ENCODE measurements at places on chromosomes 5 and 9. TPM values are rescaled to one million over a fixed set of nuclear protein-coding genes. Genes with fewer than 3 reads are reported as not detected.

Gene IRX4
- total RNA-seq: not detected

GRCh38 chr5:169302491-169303118 lies 1.7 kb upstream of the SLIT3 start:
- H3K27ac ChIP-seq: no peak overlapping the region
- no peaks in the 10 kb centered on the region for H3K36me3 ChIP-seq
- H3K4me3 ChIP-seq: no peak overlapping the region
- peak; percentile 87 for DNase-seq
- no peaks in the 10 kb centered on the region for H3K4me1 ChIP-seq

Gene SEMA6A
- 0.24 TPM for total RNA-seq

Gene ASB6
- total RNA-seq: 22.7 TPM

Gene BARHL1
- total RNA-seq: not detected

Gene GFI1B
- total RNA-seq: not detected

Gene IFNA21
- not detected for total RNA-seq

- no peak overlapping the region for H3K27ac ChIP-seq
- no peak for DNase-seq
- no peaks in the 10 kb centered on the region for H3K36me3 ChIP-seq
- peaks cover 11% of the 10 kb centered on the region for H3K27me3 ChIP-seq
- H3K4me3 ChIP-seq: no peak overlapping the region
- no peaks in the 10 kb centered on the region for H3K4me1 ChIP-seq
Measured at GRCh38 chr9:89036383-89036782, 45.1 kb downstream of the S1PR3 start.

DNA sequence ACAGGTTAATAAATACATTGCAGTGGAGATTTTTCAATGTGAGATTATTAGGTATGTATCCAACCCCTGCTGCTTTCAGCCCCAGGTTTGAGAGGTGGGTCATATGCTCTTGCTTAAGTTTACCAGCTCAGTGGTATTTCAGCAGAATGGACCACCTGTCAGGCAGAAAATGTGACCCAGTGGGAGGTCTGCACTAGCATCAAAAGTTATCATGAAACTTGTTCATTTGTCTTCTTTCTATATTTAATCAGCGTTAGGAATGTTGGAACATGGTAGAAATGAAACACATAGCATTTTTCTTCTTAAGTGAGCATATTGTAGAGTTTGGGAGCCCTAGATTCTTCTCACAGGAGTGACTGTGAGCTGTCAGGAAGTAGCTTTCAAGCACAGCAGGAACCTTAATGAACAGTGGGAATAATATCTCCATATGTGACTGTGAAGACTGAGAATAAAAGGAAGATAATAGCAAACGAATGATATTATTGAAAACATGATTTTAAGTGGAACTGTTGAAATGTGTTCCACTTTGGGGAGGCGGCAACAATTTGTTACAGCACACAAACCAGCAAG lies 596.9 kb upstream of the CDH6 start:
- H3K36me3 ChIP-seq: peaks cover 2% of the 10 kb centered on the region
- DNase-seq: no peak
- no peaks in the 10 kb centered on the region for H3K4me1 ChIP-seq
- no peaks in the 10 kb centered on the region for H3K27me3 ChIP-seq

DNA sequence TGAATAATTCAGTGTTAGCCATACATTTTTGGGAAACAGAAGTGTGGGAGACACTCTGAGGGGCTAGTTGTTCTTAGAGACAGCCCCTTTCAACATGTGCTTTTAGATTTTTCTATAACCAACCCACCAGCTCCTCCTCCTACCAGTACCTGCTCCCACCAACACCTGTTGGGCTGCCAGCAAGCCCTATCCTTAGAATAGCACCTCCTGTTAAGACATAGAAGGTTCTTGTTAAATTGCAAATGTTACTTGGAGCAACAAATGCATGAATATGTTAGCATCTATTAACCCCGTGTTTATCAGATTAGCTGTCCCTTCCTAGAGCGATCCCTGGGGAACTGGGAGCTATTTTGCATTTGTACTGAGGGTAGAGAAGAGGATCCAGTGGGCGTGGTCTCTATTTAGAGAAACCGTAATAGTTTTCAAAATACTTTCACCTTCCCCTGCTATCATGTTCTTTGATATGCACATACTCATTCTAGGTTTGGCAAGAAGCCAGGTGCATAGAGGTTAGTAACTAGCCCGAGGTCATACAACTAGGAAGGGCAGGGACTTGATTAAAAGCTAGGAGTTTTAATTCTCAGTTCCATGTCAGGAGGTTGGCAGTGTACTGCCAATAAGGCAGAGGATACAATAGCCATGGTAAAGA lies 334.4 kb downstream of the KCTD16 start:
- DNase-seq: no peak
- no peaks in the 10 kb centered on the region for H3K36me3 ChIP-seq
- H3K4me1 ChIP-seq: no peaks in the 10 kb centered on the region
- H3K27ac ChIP-seq: no peak overlapping the region
- H3K4me3 ChIP-seq: no peak overlapping the region

DNA sequence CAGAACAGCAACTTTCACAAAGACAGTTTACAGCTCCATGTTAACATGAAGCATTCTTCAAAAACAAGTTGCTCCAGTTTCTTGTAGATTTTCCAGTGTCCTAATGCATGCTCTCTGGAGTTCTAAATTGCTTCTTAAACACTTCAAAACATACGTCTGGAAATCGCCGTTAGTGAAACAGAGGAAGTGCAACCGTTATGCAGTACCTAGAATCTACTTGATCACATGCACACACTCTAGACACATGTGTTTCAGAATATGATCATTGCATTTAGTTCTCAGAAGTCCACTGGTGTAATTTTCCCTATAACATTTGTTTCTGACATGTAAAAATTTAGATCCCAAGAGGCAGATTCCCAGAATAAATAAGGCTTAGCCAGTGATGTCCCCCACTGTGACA lies 41.1 kb upstream of the RUFY1 start:
- DNase-seq: no peak
- H3K4me1 ChIP-seq: peaks cover 8% of the 10 kb centered on the region
- no peaks in the 10 kb centered on the region for H3K36me3 ChIP-seq
- no peak overlapping the region for H3K27ac ChIP-seq
- no peak overlapping the region for H3K4me3 ChIP-seq
- no peaks in the 10 kb centered on the region for H3K27me3 ChIP-seq

DNA sequence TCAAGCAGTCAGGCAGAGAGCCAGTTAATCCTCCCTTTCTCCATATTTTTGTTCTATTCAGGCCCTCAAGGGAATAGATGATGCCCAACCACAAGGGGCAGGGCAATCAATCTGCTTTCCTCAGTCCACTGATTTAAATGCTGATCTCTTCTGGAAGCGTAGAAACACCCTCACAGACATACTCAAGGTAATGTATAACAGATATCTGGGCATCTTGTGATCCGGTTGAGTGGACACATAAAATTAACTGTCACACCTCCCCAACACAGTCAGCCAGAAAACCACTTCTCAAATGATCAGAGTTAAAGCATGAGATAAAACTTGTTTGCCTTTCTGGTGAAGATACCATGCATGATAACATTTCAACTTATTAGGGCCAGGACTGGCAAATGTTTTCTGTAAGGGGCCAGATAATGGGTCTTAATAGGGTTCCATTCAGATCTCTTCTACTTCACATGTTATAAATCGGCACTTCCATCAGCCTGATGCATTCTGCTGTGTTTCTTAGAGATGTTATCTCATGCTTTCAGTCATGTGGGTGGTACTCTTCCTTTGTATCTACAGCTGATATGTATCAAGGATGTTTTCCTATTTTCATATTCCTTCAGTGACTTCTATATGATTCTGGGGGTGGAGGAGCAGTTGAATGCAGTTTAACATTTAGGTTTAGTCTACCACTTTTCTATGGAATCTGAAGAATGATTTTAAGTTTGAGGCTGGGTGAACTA lies 58.9 kb upstream of the CNTLN start:
- no peaks in the 10 kb centered on the region for H3K4me1 ChIP-seq
- DNase-seq: no peak
- no peak overlapping the region for H3K27ac ChIP-seq

Gene PLAC8L1
- 0.57 TPM for total RNA-seq

DNA sequence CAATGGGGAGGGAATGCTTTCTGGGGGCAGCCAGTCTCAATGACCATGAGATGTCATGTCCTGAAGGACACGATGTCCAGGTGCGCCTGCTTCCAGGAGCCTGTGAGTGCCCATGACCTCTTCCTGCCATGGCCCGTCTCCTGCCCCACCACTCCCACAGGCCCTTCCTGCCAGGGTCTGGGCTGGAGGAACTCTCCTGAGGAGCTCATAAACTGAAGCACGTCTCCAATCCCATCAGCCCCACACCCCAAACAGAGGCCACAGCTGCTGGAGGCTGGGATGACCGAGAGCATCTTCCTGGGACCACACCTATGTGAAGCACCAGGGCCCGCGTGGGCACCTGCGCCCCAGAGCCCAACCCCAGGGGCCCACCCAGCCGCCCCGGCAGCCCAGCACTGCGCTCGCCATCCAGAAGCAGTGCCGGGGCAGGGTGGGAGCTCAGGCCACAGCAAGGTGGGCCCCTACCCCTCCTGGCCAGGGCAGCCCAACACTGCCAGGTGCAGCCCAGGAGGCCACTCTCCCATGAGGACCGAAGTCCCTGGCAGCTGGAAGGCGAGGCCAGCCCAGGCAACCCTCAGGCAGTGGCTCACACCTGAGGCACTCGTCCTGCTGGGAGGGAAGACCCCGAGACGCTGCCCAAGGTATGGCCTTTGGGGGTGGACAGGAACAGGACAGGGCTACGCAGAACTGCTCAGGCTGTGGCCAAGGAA lies 53.9 kb upstream of the UBAC1 start:
- no peaks in the 10 kb centered on the region for H3K4me1 ChIP-seq
- no peak overlapping the region for H3K4me3 ChIP-seq
- no peaks in the 10 kb centered on the region for H3K27me3 ChIP-seq
- no peak for DNase-seq

Gene ITK
- 237 TPM for total RNA-seq

DNA sequence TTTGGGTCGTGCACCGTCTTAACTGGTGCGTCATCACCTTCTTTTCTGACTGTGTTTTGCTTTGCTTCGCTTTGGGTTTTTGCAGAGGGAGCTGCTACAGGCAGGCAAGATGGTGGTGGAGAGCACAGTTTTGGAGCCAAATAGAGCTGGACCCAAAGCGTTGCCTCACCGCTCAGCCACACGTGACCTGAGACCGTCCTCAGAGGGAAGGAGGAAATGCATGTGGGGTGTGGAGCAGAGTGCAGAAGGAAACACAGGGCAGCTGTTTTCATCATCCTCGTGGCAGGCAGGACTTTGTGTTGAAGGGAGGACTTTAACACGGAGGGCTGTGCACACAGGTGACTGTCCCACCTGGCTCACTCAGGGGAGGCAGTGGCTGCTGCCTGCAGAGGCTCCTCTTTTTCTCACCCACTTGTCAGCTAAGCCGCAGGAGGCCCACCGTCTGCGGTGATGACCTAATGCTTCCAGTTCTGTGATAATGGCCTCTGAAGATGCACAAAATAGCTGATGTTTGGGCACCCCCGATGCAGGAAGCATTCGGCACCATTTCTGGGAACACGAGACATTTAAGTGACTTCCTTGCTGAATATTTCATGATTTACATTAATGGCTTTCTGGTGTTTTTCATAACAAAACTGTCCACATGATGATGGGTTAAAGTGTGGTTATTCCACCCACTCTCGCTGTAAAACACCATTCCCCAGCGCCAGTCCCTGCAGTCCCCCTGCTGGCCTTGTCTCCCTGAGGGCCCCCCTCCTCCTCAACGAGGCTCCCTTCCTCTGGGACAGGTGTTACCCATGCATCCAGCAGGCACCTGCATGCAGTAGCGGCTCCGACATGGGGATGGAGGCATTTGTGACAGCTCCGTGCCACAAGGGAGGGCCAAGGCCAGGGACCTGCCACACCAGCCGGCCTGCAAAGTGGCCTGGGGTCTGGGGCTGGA lies 12.4 kb upstream of the UBAC1 start:
- no peak overlapping the region for H3K4me3 ChIP-seq
- H3K27me3 ChIP-seq: no peaks in the 10 kb centered on the region
- H3K4me1 ChIP-seq: no peaks in the 10 kb centered on the region
- no peaks in the 10 kb centered on the region for H3K36me3 ChIP-seq
- DNase-seq: no peak

GRCh38 chr5:32843531-32843895 lies 132.4 kb downstream of the NPR3 start:
- no peak for DNase-seq
- no peaks in the 10 kb centered on the region for H3K36me3 ChIP-seq
- H3K4me3 ChIP-seq: no peak overlapping the region
- H3K4me1 ChIP-seq: no peaks in the 10 kb centered on the region
- H3K27me3 ChIP-seq: no peaks in the 10 kb centered on the region

Gene TERT
- total RNA-seq: 10.1 TPM

DNA sequence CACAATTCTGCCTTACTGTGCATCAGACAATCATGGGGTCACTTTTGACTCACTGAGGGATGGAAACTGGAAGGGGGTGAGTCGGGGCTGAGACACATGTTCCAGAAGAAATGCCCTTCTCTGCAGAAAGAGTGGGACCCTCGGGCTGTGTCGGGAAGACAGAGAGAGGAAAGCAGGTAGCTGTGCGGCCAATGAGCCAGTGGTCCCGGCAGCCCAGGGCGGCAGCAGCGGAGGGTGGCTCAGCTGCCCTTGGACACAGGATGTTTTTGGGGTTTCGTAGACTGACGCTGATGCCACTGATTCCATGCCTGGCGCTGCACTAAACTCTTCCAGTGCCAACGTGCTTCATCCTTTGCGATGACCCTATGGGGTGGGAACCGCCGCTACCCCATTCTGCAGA lies 78.4 kb upstream of the PPP1R26 start:
- no peak for DNase-seq
- H3K27ac ChIP-seq: no peak overlapping the region
- no peaks in the 10 kb centered on the region for H3K36me3 ChIP-seq
- no peaks in the 10 kb centered on the region for H3K27me3 ChIP-seq
- H3K4me1 ChIP-seq: no peaks in the 10 kb centered on the region
- no peak overlapping the region for H3K4me3 ChIP-seq

Gene TMC1
- not detected for total RNA-seq

- H3K36me3 ChIP-seq: no peaks in the 10 kb centered on the region
- no peak for DNase-seq
- no peak overlapping the region for H3K27ac ChIP-seq
- H3K4me3 ChIP-seq: no peak overlapping the region
Measured at GRCh38 chr5:96654209-96654608, 8.0 kb upstream of the CAST start.

DNA sequence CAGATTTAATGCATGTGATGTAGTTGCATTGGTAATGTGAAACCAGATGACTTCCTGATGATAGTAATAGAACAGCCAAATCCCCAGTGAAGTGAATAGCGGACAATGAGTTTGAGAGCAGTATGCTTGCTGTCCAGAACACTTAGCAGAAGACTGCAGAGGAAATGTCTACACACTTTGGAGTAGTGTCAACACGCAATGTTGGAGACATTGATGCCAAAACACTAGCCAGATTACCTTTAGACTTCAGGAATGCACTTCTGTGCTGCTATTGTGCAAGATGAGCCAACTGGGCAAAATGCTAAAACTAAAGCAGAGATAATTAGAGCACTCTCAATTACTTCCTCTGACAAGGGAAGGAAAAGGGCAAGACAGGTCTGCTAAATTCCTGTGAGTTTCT lies 176.7 kb downstream of the PRDM9 start:
- H3K27me3 ChIP-seq: no peaks in the 10 kb centered on the region
- no peak overlapping the region for H3K4me3 ChIP-seq
- H3K27ac ChIP-seq: no peak overlapping the region
- DNase-seq: no peak
- H3K4me1 ChIP-seq: no peaks in the 10 kb centered on the region
- H3K36me3 ChIP-seq: no peaks in the 10 kb centered on the region

GRCh38 chr9:114823441-114823840 lies 17.6 kb upstream of the TNFSF15 start:
- peaks cover 21% of the 10 kb centered on the region for H3K4me1 ChIP-seq
- DNase-seq: no peak
- H3K27me3 ChIP-seq: no peaks in the 10 kb centered on the region

Gene CTXN3
- total RNA-seq: not detected

Gene GGTA1
- total RNA-seq: not detected

Gene PCDHB16
- not detected for total RNA-seq
